ENCODE measurements at places on chromosomes 3 and 15. TPM values are rescaled to one million over a fixed set of nuclear protein-coding genes. Genes with fewer than 3 reads are reported as not detected.

Gene LEO1
- total RNA-seq: 12.5 TPM

Gene PLA2G4E
- not detected for total RNA-seq

Gene TNIK
- 162 TPM for total RNA-seq

Gene SNX22
- total RNA-seq: 0.20 TPM

Gene SPATA12
- total RNA-seq: not detected

Gene SPPL2A
- 69.0 TPM for total RNA-seq

Gene ZNF80
- total RNA-seq: 1.7 TPM

Gene BFSP2
- 6.6 TPM for total RNA-seq

Gene TPRG1
- 5.5 TPM for total RNA-seq

Gene AMOTL2
- not detected for total RNA-seq

Gene CD200
- total RNA-seq: 2.8 TPM

Gene TMIE
- 1.9 TPM for total RNA-seq

- no peak for DNase-seq
Observed at GRCh38 chr3:20323307-20323927, 137.4 kb upstream of the SGO1 start.

DNA sequence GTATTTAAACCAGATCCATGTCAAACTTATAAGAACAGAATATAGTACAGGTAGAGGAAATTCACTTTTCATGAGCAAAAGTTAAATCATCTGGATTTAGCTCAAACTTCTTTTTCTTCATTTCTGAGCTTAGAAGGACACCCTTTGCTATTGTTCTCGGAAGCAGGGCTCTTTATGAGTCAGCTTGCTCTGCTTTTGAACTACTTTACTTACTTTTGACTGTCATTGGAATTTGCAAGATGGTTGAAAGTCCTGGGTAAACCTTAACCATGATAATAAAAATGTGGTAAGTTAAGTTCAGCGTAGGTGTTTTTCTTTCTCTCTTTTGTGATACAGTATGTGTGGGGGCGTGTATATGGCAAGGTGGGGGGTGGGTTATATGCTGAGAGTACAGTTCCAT, 312.7 kb upstream of the DPH6 start:
- no peak for DNase-seq

DNA sequence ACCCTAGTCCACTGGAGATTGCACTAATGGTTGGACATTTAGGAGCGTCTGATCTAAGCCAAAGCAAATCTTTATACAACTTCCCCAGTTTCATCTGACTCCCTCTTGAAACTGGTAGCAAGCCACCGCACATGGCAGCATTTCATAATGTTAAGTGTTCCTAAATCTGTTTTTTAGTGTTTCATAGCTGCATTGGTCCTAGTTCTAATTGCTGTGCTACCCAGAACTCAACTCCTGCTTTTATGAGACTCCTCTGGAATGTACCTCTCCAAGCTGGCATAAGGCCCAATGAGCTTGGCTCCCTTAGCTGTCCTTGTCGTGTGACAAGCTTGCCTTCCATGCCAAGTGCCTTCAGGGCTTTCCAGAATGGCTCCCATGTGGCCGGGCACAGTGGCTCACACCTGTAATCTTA, 65.3 kb upstream of the FLNB start:
- no peak for DNase-seq

DNA sequence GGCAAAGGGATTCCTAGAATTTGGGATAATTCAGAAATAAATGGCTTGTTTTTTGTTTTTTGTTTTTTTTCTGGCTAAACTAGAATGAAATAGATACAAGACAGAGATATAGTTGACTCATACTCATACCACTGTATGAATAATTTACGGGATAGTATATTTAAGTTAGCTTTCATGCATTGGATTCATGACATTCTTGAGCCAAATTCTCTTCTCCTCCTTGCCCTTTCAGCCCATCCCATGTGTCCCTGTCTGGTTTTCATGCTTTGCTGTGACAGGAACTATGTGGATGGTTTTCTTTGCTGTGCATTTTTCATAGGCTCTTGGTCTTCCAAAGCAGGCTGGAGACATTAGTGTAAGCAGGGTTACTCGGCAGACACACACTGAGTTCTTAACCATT, 66.6 kb upstream of the UMPS start:
- no peak for DNase-seq

DNA sequence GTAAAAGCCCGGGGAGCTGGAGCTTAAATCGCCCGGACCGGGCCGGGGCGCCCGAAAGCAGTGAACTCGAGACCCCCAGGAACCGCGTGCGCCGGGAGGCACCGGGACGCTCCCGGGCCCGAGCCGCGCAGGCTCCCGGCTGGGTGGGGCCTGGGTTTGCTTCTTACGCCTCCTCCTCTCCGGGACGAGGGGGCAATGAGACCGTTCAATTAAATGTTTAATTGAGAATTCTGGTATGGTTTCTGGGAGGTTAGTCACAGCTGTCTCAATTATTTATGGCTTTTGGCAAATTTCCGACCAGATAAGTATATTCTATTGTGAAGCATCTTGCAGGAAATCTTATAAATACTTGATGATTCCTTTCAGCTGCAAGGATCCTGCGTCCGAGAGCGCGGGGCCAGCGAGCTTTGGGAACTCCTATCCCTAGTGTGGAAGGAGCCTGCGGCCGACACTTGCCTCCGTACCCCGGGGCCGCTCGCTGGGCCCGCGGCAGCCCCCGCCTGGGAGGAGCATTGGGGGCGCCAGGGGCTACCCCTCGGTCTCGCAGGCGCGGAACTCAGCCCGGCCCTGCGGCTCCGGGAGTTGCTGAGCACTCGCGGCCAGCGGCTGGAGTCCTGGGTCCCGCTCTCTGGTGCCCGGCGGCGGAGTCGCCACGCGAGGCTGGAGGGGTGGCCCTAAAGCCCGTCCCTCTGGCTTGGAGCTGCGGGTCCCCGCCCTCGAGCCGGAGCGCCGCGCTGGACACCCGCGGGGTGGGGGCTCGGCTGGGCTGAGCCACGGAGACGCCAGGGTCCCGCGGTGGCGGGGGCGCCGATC, 10.3 kb downstream of the ISL2 start:
- no peak for DNase-seq

GRCh38 chr3:42743204-42743995, 29.7 kb downstream of the CCDC13 start:
- DNase-seq: no peak

DNA sequence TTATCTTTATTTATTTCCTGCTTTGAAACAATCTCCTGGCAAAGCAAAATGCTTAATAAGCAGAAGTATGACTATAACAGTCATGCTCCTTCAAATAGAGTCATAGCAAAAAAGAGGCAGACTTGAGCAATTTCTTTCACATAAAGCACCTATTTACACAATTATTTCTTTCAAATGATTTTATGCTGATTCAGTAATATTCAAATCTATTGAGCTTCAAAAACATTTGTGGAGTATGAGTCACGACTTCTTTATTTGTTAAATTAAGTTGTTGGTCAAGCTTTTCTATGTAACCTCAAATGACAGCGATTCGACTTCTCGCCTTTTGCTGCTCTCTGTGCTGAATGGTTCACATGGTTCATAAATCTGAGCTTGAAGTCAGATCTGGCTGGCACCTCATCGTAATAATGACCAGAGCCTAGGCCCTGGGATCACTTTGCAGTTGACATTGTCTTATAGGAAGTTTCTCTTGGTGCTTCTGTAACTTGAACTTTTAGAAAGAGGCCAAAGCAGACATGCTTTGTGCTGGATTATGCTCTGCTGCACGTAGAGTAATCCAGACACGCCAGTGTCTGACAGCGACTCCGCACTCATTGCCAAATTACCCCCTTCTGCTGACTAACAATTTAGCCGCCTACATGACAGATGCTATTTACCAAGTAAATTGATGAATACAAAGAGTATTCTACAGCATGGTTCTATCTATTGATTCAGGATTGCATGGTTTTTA, 139.0 kb downstream of the MCTP2 start:
- DNase-seq: no peak

DNA sequence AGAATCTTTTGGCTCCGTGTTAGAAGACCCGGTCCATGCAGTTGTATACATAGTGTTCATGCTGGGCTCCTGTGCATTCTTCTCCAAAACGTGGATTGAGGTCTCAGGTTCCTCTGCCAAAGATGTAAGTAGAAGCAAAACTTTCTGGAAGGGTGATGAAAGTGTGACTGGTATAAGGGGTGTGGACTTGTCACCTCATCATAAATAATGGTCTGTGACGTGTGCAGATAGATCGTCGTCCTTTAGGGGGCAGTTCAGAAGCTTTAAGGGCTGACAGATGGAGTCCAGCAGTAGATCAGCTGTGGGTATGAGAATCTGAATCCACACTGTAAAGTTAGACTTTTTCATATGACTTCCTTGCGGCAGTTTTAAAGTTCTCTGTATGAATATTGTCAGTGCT, 15.3 kb downstream of the SEC61A1 start:
- no peak for DNase-seq
